ENCODE measurements at places on chromosomes 6 and 20.

- DNase-seq: no peak
These were observed 8.3 kb downstream of the PPP1R3G start for GRCh38 chr6:5093231-5094015.

DNA sequence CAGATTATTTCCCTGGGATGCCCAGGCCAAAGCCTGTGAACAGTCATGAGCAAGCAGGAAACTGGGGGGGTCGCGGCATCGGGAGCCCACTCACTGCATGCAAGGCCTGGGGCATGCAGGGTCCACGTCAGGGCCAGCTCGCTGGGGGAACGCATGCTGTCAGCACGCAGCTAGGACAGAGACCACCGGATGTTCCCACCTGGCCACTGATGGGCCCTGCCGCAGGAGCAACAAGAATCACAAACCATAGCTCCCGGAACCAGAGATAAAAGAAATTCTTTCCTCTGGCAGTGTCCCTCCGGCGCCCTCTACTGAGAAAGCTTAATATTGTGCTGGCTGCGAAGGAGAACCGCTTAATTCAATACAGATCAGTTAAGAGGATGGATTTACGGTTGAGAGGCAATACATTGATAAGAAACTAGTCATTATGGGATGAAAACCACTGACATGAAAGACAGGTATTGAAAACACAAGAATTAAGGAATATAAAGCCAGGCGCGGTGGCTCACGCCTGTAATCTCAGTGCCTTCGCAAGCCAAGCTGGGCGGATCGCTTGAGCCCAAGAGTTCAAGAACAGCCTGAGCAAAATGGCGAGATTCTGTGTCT, 32.6 kb downstream of the C6orf15 start:
- no peak for DNase-seq

- no peak for DNase-seq
These were observed 35.6 kb upstream of the KCNK16 start for GRCh38 chr6:39357998-39358686.

- no peak for DNase-seq
These were observed 43.1 kb downstream of the ERMARD start for GRCh38 chr6:169794317-169795055.

- DNase-seq: no peak
These were observed 3.8 kb downstream of the DDR1 start for GRCh38 chr6:30887901-30888815.

DNA sequence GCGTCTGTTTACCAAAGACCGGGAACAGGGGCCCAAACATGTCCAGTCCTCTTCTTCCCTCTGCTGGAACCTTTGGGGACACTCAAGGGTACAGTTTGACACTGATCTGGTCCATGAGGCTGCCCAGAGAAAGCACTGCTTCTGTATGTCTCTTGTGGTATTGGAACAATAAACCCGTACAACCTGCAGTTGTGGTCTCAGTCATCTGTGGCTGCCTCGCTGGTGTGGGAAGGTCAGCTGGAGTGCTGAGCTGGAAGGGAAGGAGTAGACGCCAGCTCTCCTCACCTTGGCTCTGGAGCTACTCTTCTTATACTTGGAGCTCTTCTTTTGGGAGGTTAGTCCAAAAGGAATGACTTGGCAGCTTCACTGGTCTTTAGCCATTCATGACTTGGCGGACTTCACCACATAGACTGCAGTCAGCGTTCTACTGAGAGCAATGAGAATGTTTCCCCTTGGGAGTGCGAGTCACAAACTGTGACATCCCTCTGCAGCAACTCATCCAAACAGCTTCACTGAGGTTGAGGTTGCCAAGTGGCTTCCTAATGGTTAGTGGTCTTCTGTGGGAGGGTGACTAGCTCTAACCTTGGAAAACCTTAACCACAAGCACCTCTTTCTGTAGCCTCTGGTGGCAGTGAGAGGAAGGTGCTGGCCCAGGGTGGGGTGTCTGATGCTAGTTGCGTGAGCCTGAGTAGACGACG, 81.2 kb downstream of the ASXL1 start:
- DNase-seq: no peak

- DNase-seq: no peak
These were observed 26.8 kb upstream of the CLIC5 start for GRCh38 chr6:46042355-46042999.

DNA sequence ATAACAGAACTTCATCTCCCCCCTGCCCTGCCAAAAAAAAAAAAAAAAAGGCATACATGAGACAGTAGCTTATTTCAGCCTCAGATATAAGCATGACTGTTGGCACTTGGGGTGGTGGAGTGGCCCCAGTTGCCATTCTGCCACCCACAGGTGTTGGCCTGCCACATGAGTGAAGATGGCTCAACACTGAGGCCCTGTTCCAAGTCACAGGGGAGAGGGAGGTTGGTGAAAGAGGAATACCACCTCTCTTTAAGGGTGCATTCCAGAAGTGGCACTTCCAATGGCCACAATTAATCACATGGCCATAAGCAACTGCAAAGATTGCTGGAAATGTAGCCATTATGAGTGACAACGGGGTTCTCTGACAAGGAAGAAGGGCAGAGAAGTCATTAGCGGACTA, 61.9 kb upstream of the JARID2 start:
- DNase-seq: no peak

- no peak for DNase-seq
These were observed 393.3 kb downstream of the THBS2 start for GRCh38 chr6:168860341-168860740.

- no peak for DNase-seq
These were observed 3.2 kb upstream of the ZMYND8 start for GRCh38 chr20:47359530-47360296.

GRCh38 chr6:151057061-151057460, 182.7 kb upstream of the AKAP12 start:
- no peak for DNase-seq

- DNase-seq: no peak
These were observed 14.6 kb downstream of the CDK5RAP1 start for GRCh38 chr20:33386673-33387072.

DNA sequence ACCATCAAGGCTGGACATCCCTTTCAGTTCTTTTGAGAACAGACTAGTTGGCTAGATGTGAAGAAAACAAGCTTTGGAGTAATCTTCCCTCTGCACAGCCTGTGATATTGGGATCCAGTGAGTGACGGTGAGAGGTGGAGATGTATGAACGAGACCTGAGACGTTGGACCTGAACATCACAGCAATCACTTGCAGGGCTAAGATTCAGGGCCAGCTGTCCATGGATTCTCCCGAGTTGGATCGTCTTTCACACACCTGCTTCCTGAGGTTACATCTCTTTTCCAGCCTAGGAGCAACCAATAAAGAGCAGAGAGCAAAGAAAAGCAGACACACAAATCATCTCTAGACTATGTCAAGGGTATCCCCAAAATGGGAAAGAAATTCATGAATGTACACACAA, 30.0 kb upstream of the TMEM14A start:
- DNase-seq: no peak

GRCh38 chr20:25196786-25197120, 1.2 kb downstream of the ENTPD6 start:
- DNase-seq: no peak

DNA sequence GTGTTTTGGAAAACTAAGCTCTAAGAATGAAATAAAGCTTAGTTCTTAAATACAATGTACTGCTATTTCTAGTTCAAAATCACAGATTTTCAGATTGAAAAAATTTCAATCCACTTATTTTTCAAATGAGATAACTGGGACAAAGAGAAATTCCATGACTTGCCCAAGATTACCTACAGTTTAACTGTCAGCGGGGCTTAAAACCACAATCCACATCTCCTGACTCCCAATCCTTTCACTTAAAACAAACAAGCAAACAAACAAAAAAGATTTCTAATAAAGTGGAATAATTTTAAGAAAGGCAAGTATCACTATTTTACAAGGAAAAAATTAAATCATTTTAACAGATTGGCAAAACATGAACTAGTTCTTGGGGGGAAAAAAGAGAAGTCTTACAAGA, 4.2 kb downstream of the PHIP start:
- no peak for DNase-seq

DNA sequence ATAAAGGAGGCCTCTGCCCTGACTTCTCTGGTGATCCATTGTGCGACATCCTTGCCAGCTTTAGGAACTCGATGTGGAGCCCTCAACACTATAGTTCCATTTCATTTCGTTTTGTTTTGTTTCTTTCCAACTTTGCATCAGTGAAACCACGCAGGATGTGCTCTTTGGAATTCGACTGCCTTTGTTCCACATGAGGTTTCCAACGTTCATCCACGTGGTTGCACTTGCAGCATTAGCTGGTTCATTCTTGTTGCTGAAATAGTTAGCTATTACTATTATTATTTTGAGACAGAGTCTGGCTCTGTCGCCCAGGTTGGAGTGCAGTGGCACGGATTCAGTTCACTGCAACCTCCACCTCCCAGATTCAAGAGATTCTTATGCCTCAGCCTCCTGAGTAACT, 61.3 kb upstream of the ZNFX1 start:
- no peak for DNase-seq

GRCh38 chr6:19327661-19328060, 509.5 kb upstream of the ID4 start:
- no peak for DNase-seq

DNA sequence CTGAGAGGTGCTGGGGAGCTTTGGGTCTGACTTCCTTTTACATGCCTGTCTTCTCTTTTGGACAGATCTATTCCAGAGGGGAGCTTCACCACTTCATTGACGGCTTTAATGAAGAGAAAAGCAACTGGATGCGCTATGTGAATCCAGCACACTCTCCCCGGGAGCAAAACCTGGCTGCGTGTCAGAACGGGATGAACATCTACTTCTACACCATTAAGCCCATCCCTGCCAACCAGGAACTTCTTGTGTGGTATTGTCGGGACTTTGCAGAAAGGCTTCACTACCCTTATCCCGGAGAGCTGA, 13.1 kb downstream of the PRDM1 start:
- no peak for DNase-seq

DNA sequence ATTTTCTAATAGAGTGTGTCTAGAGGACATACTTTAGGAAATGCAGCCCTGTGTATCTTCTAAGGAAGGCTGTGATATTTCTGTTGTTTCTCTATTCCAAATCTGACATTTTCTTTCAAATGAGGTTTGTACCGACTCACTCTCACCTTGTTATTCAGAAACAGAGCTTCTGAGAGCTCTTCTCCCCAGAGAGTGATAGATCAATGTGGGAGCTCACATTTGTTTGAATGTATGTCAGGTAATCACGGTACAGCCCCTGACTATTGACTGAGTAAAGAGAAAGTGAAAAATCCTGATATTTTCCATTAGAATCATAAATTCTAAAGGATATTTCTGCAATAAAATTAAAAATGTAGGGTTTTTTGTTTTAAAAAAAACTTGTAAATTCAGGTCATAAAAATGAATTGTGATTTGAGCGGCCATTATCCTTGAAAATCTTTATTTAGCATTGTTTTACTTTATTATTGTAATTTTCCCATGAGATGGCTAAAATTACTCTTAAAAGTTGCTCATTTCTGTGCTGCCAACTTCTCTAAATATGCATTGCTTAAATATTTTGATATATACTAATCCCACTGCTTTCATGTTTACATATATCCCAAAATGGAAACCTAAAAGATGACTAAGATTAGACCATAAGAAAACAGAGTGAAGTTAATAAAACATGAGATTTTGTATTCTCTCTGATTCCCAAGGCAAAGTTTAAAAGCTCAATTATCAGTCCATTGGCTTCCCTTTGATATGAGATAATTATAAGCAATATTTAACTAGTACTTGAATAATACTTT, 1226.8 kb upstream of the CITED2 start:
- DNase-seq: no peak

DNA sequence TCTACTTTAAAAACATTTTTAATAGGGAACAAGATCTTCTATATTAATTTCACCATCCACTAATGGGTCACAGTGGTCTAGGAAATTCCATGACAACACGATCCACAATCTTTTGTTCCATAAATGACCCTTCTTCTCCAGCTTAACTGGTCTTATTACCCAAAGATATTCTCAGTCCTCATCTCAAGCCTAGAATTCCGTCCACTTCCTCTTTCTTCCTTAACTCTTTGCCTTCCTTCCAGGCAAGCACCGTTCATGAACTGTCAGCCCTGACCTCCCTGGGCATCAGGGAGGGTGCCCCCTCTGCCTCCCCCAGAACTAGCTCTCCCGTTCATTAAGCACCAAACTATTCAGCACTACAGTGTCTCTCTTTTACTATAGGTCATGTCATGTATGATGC, 8.0 kb downstream of the SAYSD1 start:
- no peak for DNase-seq

DNA sequence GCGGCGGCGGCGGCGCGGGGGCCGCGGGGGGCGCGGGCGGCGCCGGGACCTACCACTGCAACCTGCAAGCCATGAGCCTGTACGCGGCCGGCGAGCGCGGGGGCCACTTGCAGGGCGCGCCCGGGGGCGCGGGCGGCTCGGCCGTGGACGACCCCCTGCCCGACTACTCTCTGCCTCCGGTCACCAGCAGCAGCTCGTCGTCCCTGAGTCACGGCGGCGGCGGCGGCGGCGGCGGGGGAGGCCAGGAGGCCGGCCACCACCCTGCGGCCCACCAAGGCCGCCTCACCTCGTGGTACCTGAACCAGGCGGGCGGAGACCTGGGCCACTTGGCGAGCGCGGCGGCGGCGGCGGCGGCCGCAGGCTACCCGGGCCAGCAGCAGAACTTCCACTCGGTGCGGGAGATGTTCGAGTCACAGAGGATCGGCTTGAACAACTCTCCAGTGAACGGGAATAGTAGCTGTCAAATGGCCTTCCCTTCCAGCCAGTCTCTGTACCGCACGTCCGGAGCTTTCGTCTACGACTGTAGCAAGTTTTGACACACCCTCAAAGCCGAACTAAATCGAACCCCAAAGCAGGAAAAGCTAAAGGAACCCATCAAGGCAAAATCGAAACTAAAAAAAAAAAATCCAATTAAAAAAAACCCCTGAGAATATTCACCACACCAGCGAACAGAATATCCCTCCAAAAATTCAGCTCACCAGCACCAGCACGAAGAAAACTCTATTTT, 2.0 kb downstream of the FOXC1 start:
- DNase-seq: no peak

DNA sequence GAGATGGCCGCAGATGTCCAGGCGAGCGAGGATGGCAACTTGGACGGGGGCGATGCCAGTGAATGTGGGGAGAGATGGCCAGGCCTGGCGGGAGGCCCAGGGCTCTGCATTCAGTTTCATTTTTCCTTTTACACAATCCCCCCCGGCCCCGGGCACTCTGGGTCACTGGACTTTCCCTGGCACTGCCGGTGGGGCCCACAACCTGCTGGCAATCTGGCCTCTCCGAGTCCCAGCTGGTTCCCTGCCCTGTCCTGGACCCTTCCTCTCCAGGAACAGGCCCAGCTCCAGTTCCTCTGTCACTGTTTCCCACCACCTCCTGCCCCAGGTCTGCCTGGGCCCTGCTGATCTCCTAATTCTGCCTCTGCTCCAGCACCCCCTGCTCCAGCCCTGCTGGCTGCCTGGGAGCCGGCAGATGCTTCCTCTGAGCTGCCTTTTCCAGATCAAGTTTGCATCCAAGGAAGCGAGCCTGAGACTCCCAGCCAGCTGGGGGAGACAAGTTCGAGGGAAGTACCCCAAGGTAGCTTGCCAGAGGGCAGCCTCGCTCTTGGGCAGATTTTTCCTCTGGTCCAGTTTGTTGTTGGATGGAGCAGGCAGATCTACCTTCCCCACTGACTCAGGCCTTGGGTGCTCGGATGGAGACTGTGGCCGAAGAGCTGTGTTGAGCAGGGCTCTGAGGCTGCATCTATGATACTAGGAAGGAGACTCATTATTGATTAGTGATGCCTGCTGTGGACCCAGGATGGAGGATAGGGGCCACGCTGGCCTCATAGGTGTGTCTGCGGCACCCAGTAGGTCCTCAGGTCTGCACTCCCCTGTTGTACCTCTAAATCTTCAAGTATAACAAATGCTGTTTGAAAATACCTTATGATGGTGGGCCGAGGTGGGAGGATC, 83.2 kb downstream of the CEBPB start:
- DNase-seq: no peak

All from cortex of kidney (tissue), 1 donor.